ENCODE measurements at places on chromosomes 5 and 9.

GRCh38 chr9:130901498-130902203 is 5.0 kb upstream of the QRFP start:
- no peak for DNase-seq

DNA sequence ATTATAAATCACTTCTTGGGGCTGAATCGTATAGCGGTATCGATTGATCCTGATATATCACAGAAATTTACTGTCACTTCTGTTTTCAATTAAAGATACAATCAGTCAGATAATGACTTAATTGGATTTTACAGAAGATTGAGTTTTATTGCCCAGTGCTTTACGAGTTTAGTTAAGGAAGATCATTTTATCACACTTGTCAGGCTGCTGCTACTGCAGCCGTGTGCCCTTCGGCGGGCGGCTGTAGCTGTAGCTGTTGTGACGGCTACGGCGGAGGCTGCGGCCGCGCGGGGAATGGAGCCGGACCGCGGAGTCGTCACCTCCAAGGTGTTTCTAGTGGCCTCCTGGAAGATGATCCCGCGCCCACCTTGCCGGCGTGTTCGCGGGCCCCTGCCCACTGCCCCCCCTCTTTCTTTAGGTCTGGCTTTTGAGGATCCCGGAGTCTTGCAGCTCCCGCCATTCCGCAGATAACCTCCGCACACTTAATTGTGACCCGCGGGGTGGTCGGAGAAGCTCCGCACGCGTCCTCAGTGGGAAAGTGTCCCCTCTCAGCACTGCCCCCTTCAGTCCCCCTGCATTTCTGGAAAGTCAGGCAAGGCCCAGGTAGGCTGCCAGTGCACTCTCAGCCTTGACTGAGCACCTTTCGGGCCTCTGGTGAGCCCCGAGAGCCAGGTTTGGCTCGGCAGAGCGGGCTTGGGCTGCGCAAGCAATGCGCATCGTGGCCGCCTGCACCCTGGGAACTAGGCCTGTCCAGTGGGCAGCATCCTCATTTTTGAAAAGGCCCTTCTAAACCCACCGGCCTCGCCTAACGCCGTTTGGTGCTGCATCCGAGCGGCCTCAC is 6.9 kb upstream of the DMRT3 start:
- DNase-seq, result no peak

GRCh38 chr5:107464876-107465275 is 205.9 kb downstream of the EFNA5 start:
- DNase-seq, result no peak

- no peak for DNase-seq
Observed at GRCh38 chr9:117411547-117411946, 3.3 kb downstream of the ASTN2 start.

- DNase-seq, result no peak
Observed at GRCh38 chr5:71810023-71810422, 90.9 kb downstream of the CARTPT start.

- DNase-seq, result no peak
Observed at GRCh38 chr5:170104299-170104698, 1.4 kb upstream of the FOXI1 start.

DNA sequence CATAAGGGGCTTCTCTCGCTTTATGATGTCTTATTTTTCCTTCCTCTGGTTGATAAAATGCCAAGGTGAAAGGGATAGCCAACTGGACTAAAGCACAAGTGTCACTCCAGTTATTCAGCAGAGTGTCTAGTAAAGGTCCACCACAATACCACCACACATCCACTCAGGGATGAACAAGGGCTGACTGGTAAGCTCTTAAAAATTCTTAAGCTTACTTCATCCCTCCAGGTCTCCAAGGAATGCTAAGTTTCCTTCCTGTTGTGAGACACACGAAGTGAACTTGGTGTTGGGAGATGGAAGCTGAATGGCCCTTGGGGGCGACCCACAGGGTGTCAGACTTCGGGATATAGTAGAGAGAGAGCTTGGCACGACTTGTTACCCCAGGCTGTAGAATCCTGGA is 3.2 kb upstream of the HMGCS1 start:
- DNase-seq, result no peak

- no peak for DNase-seq
Observed at GRCh38 chr9:68507130-68507805, 33.4 kb downstream of the TMEM252 start.

DNA sequence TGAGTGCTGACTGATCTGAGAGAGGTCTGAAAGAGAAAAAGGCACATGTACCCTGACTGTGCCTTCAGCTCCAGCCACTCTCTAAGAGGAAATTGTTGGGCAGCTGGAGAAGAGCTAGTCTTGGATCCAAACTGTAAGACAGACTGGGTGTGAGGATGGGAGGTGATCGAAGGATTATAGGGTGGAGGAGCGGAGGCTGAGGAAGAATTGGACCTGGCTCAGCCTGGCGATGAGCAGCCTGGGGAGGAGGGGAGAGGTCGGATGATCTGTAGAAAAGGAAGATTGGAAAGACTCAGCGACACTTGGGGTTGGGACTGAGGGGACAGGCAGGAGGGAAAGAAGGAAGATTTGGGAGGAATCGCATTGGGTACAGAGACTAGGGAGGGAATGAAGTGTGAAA is 98.6 kb upstream of the SLC25A48 start:
- no peak for DNase-seq

- DNase-seq, result no peak
Observed at GRCh38 chr5:142499591-142500226, 174.9 kb upstream of the SPRY4 start.

DNA sequence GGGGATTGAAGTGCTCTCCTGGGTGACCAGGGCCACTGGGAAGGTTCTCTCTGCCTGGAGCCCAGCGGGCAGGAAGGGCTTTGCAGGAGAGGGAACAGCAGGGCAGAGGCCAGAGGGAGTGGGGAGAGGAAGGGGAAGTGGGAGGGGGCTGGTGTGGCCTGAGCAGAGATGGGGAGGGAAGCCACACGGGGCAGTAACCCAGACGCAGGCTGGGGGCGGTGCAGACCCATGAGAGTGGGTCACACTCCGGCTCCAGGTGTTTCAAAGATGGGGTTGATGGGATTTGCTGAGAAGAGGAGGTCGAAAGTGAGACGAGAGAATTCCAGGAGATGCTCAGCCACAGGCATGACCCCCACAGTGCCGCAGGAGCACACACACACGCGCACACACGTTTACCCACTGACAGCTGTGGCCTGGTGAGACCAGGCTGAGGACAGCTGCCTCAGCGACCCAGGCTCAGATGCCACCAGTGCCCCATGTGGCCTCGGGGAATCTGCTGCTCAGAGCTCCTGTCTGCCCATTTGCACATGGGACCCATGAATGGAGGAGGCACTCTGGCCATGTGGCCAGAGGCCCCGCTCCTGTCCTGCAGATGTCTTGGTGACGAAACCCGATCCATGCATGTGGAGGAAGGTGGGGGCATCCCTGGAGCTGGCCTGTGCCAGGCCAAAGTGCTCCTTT is 32.7 kb upstream of the FCN2 start:
- no peak for DNase-seq

GRCh38 chr9:2109069-2109650 is 94.0 kb downstream of the SMARCA2 start:
- no peak for DNase-seq

DNA sequence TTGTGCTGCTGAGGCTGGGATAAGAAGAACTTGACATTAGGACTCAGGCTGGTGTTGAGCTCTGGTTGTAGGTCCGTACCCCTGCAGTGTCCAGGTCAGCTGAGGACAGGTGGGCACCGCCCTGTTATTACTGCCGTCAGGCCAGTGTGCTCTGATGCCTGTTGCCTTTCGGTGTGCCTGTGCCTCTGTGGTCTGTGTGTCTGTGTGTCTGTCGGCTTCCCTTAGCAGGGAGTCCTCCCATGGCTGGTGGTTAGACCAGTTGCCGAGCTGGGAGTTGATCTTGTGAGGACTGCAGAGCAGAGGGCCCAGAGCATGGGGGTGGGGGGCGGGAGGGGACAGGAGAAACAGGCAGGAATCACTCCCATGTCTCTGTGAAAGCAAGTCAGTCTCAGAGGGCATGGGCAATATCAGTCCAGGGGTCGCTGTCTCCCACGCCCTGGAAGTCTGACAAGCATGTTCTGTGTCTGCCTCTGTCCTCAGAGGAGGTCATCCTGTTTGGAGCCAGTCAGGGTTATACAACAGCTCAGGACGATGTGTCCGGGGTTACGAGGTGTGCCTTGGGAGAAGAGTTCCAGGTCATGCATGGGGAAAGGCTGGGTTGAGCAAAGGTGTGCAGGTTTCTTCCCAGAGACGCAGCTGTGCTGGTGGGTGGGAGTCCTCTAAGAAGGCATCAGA is 67.3 kb upstream of the GARNL3 start:
- no peak for DNase-seq

DNA sequence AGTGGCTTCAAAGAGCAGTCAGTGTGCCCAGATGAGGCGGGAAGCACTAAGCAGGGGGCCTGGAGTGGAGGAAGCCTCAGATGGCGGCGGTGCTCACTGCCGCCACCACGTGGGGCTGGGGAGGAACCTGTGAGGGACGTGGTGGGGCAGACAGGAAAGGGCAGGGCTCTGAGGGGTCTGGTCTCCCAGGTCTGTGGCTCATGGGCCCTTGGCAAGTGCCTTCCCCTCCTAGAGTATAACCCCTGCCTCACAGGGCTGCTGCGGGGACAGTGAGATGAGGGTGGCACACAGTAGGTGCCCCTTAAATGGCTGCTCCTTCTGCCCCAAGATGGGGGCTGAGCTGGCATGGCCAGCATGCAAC is 26.6 kb downstream of the NR5A1 start:
- no peak for DNase-seq

- no peak for DNase-seq
Observed at GRCh38 chr9:33992632-33993031, 56.1 kb downstream of the UBAP2 start.

DNA sequence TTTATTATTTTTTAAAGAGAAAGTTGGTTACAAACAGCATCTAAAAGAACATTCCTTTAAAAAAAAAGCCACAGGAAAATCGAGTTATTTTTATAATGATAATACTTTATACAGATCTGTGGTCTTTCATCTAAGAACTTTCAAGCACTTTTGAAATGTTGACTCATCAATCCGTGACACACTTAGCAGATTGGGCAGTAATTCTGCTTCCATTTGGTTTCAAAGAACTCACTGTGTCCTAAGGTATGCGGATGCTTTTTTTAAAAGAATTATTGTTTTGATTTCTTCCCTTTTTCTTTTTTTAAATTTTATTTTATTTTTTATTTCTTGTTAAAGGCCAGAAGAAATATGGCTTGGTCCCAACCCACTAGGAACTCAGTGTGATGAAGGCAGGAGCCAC is 147.8 kb downstream of the AOPEP start:
- DNase-seq, result no peak

- no peak for DNase-seq
Observed at GRCh38 chr5:149921597-149921996, 23.0 kb downstream of the PDE6A start.

DNA sequence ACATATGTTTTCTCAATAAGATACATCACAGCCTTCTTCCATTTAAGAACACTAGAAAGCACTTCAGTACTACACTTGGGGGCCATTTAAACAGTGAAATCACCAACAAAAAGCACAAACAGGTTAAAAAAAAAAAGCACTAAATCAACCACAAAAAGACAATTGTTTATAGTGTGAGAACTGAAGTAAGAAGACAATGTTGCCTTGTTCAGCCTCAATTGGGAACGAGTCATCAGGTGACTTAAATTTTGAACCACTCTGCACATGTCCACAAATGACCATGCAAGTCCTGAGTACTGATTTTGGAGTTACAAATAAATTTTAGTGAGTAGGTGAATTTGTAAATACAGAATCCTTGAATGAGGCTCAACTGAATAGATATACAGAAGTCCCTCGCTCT is 37.2 kb upstream of the HNRNPA0 start:
- DNase-seq, result no peak

DNA sequence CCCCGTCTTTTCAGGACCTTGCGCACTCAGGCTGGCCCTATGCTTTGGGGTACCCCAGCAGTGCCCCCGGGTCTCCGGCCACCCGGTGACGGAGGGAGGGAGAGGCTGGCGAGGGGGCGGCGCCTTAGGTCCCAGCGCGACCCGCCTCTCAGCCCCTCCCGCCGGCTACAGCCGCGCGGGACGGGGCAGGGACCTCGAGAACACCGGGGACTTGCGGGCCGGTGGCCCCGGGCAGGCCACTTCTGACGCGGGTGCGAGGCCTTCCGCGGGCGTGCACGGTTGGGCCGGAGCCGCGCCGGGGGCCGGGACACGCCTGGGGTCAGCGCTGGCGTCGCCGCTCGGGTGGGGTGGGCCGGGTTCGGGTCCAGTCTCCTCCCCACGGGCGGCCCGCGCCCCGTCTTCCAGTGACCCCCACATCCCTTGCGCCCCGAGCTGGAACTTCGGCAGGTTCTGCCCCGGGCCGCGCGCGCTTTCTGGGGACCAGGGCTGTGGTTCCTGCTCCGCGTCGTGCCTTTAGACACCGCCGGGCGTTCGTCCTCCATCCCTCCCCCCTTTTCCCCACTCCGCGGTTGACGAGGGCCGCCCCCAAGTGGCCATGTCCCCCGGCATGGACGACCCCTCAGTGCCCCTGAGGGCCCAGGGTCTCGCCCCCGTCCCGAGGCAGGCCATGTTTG is 3.8 kb upstream of the SQSTM1 start:
- no peak for DNase-seq

DNA sequence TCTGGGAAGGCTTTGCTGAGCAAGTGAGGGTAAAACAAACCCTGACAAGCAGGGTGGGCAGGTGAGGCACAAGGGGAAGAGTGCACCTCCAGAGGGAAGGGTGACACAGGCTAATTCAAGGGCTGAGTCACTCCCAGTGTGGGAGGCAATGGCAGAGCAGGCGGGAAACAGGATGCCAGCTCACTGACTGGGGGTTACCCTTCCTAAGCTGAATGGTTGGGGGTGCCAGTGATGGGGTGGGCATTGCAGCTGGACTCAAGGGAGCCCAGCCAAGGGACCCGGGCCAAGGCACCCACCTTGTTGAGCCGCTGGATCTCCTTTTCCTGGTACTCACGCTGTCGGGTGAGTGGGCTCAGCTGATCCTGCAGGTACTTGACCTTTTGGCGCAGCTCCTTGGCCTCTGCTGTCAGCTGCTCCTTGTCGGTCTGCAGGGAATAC is 18.4 kb downstream of the GPX3 start:
- DNase-seq, result no peak

DNA sequence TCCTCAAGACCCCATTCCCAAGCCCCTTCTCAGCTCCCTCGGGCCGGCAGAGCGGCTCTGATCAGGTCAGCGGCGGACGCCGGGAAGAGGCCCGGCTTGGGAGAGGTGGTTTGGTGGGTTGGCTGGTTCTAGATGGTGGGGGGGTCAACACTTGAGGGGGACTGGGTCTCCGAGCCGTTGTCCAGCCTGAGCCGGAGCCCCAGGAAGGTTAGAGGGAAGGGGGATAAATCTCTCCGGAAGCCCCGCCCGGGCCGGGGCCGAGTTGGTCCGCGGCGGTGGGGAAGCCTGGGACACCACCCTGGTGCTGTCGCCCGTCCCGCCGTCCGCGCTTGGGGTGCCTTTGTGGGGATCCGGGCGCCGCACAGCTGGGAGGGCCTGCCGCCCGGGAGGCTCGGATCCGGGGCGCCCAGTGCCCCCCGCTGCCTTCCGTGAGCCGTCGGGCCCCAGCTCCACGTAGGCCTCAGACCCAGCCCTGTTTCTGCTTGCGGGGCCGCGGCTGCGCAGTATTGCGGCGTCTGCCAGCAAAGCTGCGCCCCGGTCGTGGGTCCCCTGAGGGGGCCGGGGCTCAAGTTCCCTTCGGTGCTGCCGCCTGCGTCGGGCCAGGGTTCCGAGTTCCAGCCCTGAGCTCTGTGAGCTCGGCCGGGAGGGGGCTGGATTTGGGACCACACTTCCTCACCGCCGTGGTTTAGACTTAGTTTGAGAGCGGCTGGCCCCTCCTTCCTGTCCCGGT is 542 bp upstream of the TRIM52 start:
- DNase-seq, result peak; percentile 49

- DNase-seq, result no peak
Observed at GRCh38 chr5:473551-474192, 30.7 kb downstream of the EXOC3 start.

All from stimulated activated CD8-positive, alpha-beta memory T cell treated with anti-CD3 and anti-CD28 coated beads, Interleukin-7, amount 100 ng/mL, for 1 hour (primary cell).